Ovary (tissue), 10 donors: ENCODE measurements at places on chromosomes 4 and X. TPM values are rescaled to one million over a fixed set of nuclear protein-coding genes. Genes with fewer than 3 reads are reported as not detected.

Gene CXCL5
- total RNA-seq = not detected

Gene MAGEA2B
- 0.13 TPM for total RNA-seq

Gene POU3F4
- total RNA-seq = 0.18 TPM

GRCh38 chr4:123397144-123398065, 810 bp downstream of the SPRY1 start:
- H3K36me3 ChIP-seq = no peaks in the 10 kb centered on the region
- peak overlapping the region; percentile 59 for H3K27ac ChIP-seq
- peak; percentile 44 for DNase-seq
- H3K4me3 ChIP-seq = peak overlapping the region; percentile 62

DNA sequence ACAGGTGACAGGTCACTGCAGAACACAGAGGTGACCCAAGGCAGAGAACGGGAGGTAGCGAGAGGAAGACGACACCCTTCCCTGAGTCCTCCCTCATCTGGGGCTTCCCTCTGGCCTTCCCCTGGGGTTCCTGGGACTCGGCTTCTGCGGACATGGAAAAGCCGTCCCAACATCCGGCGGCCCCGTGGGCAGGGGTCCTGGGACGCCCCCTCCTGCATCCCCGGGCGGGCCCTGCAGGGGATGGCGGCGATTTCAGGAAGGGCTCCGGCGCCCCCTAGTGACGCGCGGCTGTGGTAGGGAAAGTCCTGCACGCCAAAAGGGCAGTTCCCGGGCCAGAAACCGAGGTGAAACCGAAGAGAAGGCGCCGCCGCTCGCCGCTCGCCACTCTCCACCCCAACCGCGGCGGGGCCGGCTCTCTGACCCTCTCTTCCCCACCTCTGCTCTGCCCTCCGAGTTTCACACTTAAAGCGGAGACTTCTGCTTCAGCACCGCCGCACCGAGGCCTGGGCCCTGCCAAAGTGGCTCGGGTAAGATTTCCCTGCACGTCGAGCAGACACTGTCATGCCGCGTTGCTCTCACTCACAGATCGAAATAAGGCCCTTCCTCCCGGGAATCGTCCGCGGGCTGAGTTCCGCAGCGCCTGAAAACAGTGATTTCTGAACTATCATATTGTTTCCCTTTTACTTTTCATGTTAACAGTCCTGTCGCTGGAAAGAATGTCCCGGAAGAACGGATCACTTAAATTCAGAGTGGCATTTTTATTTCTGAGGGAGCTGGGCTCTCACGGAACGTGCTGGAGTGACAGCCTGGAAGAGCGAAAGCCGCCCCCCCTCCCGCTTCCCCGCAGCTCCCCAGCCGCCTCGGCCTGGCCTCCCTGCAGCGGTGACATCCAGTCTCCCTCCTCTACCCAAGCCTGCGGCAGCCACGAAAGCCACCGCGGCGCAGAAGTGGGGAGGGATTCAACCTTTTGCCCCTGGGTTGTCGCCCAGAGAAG, 110.6 kb downstream of the DCTD start:
- no peaks in the 10 kb centered on the region for H3K27me3 ChIP-seq
- no peak overlapping the region for H3K27ac ChIP-seq
- peak; percentile 70 for DNase-seq
- H3K36me3 ChIP-seq = no peaks in the 10 kb centered on the region
- no peaks in the 10 kb centered on the region for H3K4me1 ChIP-seq

DNA sequence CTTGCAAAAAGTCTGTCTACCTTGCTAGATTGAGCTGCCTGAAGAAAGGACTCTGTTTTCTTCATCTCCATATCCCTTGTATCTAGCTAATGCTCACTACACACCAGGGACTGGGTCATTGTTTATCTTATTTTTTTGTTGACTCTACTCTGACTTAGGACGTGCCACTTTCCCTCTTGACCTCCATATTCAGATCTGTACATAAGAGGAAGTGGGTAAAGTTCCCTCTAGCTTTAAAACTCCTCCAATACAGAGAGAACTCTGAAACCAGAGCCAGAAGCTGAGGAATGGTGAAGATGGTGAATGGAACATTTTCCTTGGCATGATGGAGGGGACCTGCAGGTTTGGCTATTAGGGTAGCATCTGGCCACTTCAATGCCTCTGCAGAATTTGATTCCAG, 2026.1 kb upstream of the TENM3 start:
- no peak overlapping the region for H3K4me3 ChIP-seq
- H3K27ac ChIP-seq = no peak overlapping the region
- H3K36me3 ChIP-seq = no peaks in the 10 kb centered on the region
- no peak for DNase-seq
- H3K27me3 ChIP-seq = no peaks in the 10 kb centered on the region
